ENCODE measurements at places on chromosomes 12 and 14.

GRCh38 chr14:32980178-32980901, 41.7 kb downstream of the NPAS3 start:
- no peak for DNase-seq

- DNase-seq, result no peak
These were observed 6.0 kb downstream of the ZBTB39 start for GRCh38 chr12:57000393-57000792.

- no peak for DNase-seq
These were observed 20.7 kb downstream of the ZDHHC17 start for GRCh38 chr12:76784600-76785051.

DNA sequence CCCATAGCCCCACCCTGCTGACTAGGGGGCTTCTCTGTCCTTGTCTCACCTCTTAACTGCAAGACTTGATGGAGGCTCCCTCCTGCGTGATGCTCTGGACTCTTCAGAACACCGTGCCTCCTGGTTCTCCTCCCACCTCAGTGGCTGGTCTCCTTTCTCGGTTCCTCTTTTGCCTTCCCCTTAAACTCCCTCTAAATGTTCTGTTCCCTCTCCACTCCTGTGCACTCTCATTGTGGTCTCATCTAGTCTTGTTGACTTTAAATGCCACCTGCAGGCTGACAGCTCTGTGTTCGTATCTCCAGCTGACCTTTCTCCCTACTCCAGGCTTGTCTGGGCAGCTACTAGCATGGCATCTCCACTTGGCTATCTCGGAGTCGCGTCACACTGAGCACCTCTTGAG, 28.3 kb downstream of the DYNC1H1 start:
- DNase-seq, result no peak

GRCh38 chr12:27523305-27523641, 733 bp upstream of the PPFIBP1 start:
- DNase-seq, result no peak

- peak; percentile 29 for DNase-seq
These were observed 8.7 kb downstream of the NGDN start for GRCh38 chr14:23478109-23478759.

DNA sequence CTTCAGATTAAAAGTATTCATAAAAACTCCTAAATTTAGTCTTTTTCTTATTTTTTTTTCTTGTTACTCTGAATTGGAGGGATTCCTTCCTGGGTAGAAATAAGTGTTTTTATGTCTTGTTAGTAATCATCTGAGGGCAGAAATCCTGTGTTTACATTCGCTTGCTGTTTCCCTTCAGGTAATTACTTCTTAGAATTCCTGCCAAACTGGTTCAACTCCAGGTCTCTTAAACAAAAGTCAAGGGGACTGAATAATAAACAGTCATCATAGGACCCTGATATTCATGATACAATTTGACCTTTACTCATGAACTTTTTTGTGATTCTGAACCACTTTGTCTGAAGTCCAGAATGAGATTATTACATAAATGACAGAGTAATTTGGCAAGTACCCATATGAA, 843.9 kb downstream of the FLRT2 start:
- no peak for DNase-seq

DNA sequence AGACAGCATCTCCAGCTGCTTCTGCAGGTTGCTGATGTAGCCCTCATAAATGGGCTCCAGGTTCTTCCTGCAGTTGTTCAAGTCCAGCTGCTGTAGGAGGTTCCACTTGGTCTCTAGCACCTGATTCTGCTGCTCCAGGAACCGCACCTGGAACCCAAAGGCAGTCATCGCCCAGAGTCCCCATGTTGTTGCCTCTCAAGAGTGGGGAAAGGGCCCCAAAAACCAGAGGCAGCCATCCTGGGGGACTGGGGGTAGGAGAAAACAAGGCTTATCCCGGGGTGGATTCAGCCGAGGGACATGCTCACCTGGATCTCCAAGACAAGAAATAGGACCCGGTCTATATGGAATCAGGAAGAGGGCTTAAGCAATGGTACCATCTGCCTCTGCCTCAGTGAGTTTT, 2.3 kb downstream of the KRT72 start:
- no peak for DNase-seq

- no peak for DNase-seq
These were observed 4.6 kb upstream of the DIO3 start for GRCh38 chr14:101556566-101557320.

- no peak for DNase-seq
These were observed 130.6 kb downstream of the PRKCH start for GRCh38 chr14:61451891-61452400.

DNA sequence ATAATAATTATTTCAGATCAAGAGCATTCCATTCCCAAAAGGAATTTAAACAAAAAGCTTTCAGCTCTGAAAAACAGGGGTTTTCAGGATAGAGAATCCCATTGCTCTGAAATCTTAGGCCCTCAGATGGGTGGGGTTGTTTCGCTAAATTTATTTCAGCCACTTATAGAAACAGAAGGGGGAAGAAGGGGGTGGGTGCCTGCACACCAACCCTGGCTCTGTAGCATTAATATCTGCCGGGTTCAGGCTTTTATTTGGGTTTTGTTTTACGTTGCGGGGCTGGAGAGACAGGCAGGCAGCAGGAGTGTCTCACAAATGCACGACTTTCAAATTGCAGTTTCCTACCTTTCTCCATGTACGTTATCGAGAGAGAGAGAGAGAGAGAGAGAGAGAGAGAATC, 12.5 kb upstream of the ZFP36L1 start:
- DNase-seq, result no peak

DNA sequence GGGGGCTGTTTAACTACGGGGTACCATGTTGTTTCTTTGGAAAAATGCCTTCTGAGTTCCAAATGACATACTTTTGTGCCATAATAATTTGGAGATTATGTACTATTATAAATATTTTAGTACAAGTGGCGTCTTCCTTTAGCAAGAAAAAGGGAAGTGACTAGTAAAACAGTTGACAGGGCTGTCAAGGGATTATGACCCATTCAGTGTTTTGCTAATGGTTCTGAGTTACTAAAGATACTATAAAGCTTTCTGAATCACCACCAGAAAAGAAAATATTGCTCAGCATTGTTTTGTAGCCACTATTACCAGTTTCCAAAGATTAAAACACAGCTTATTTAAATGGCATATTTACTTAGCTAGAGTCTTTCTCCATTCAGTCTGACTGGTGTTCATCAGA, 334.9 kb downstream of the SNAPC1 start:
- DNase-seq, result no peak

- no peak for DNase-seq
These were observed 18.8 kb upstream of the VWF start for GRCh38 chr12:6143303-6143675.

GRCh38 chr14:58488550-58488949, 61.0 kb downstream of the KIAA0586 start:
- no peak for DNase-seq

- DNase-seq, result no peak
These were observed 29.4 kb downstream of the ITPR2 start for GRCh38 chr12:26803552-26803951.

GRCh38 chr14:61661471-61662400, 33.6 kb upstream of the HIF1A start:
- peak; percentile 49 for DNase-seq

DNA sequence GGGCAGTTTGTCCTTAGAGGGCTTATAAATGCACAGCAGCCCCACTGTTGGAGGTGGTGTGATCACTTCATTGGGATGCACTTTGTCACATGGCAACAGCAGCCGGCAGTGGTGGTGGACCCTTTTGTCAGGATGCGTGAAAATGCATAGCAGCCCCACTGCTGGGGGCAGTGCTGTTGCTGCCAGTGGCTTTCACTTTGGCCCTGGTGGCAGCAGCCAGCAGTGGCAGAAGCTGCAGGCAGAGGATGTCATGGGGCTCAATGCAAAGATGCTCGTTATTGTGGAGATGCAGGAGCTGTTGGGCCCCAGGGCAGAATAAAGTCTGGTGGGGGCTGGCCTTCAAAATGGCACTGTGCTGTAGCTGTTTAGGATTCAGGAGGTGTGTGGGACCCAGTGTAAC, 173.0 kb upstream of the DAAM1 start:
- no peak for DNase-seq

DNA sequence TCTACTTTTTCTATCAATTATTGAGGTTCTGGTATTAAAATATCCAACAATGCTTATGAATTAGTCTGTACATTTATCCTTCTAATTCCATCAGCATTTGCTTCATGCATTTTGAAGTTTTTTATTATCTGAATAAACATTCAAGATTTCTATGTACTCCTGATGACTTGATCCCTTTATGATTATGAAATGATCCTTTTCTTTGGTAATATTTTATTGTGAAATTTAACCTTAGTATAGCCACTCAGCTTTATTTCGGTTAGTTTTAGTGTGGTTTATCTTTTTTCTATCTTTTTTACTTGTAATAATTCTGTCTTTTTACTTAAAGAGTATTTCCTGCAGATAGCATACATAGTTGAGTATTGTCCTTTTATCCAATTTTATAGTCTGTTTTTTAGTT, 106.6 kb downstream of the SNAPC1 start:
- no peak for DNase-seq

DNA sequence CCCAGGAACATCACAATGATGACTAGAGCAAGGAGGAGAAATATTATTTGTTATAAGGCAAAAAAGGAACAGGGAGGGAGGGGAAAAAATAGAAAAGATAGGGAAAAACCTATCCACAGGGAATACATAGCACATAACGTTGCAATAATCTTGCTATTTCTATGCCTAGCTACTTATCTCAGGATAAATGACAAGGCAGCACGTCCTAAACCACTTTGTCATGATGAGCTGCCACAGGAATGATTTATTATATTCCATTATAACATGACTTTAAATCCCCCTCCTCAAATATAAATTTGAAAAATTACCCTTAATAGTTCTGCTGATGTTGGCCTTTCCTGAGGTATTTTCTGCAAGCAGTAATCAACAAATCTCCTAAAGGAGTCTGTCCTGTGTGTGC, 76.7 kb downstream of the PEBP1 start:
- DNase-seq, result no peak

GRCh38 chr12:94640134-94640928, 10.0 kb downstream of the TMCC3 start:
- peak; percentile 73 for DNase-seq

GRCh38 chr14:51726166-51726899, 74.6 kb downstream of the FRMD6 start:
- no peak for DNase-seq

DNA sequence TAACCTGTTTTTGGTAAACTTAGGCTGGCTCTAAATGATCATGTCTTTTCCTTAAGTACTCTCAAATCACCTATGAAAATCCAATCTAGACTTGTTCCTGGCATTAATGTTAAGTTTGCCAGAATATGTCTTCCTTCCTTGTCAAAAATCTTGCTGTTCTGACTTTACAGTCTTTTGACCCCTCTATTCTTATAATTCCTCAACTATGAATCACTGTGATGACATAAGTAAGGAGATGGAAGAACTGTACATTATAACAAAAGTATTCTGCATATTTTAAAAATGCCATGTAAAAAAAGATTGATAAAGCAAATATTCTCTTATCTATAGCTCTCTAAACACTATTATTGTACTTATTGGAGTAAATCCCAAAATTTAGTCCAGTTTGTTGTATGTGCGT, 51.4 kb upstream of the BAZ1A start:
- no peak for DNase-seq

DNA sequence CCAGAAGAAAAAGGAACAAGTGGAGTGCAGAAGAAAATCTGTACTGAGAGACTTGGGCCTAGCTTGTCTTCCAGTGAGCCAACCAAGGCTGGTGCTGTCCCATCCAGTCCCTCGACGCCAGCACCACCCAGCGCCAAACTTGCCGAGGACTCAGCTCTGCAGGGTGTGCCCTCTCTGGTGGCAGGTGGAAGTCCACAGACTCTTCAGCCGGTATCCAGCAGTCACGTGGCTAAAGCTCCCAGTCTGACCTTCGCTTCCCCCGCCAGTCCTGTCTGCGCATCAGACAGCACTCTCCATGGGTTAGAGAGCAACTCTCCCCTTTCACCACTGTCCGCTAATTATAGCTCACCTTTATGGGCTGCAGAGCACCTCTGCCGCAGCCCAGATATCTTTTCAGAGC, 15.6 kb downstream of the CIPC start:
- DNase-seq, result no peak

DNA sequence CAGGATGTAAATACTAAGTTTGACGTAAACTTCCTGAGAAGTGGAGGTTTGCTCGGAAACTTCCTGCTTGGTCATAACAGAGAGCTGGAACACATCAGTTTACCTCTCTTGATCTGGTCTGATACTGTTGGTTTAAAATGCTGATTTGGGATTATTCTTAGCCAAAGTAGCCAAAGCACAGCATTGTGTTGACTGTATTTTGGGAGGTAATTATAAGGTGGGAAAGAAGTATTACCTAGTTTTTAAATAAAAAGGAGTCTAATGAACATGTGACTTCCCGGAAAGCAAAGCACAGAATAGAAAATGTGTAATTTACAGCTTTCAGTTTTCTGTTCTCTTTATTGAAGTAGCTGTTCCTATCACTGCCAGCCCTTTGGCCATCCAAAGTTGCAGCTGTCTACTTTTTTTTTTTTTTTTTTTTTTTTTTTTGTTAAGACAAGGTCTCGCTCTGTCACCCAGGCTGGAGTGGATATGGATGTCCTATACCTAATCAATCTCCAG, 52.2 kb upstream of the SRP54 start:
- no peak for DNase-seq

GRCh38 chr14:91891101-91891500, 23.8 kb upstream of the TC2N start:
- no peak for DNase-seq

GRCh38 chr14:78152201-78153063, 17.7 kb upstream of the NRXN3 start:
- no peak for DNase-seq

- DNase-seq, result no peak
These were observed 59.2 kb downstream of the SPPL3 start for GRCh38 chr12:120844768-120845449.

DNA sequence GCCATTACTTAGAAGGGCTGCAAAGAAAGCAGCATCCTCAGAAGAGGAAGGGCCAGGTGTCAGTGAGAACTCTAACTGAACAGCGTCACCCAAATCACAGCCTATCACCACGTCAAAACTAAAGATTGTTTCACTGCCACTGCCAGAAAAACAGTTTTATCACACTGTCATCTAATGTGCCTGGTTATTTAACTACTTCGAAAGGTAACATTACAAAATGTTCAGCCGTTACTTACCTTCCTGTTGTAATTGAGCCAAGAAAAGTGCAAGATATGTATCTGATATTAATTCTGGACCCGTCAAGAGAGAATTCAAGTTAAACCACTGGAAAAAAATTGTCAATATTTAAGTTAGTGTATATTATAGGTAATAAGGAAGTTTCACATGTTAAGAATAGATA, 17.9 kb downstream of the ATXN3 start:
- DNase-seq, result no peak

- no peak for DNase-seq
These were observed 112.9 kb downstream of the DAAM1 start for GRCh38 chr14:59301354-59301753.

DNA sequence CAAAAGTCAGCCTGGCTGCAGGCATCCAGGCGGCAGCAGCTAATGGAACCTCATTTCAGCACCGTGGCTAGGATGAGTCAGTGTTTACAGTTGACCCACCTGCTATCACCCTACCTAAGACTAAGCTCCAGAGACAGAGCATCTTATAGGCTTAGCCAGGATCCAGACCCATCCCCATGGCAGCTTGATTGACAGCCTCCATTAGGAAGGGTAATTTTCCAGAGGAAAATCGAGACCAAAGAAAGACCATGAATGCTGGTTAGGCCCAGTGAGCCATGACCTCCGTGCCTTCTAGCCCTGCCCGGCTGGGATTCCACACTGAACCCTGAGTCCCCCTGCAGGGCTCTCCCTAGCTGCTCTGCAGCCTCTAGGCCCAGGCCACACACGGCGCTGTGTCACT, 38.7 kb downstream of the TUNAR start:
- DNase-seq, result no peak

GRCh38 chr14:77660754-77661153, 44.3 kb upstream of the SPTLC2 start:
- DNase-seq, result no peak

Measured in AG09309 (cell line).